ENCODE measurements at places on chromosomes 2 and 18.
A peak's percentile ranks its signal among the peaks of the same experiment; 100 is the strongest.

GRCh38 chr2:234463626-234464290 is 33.1 kb downstream of the ARL4C start:
- peak; percentile 97 for DNase-seq

DNA sequence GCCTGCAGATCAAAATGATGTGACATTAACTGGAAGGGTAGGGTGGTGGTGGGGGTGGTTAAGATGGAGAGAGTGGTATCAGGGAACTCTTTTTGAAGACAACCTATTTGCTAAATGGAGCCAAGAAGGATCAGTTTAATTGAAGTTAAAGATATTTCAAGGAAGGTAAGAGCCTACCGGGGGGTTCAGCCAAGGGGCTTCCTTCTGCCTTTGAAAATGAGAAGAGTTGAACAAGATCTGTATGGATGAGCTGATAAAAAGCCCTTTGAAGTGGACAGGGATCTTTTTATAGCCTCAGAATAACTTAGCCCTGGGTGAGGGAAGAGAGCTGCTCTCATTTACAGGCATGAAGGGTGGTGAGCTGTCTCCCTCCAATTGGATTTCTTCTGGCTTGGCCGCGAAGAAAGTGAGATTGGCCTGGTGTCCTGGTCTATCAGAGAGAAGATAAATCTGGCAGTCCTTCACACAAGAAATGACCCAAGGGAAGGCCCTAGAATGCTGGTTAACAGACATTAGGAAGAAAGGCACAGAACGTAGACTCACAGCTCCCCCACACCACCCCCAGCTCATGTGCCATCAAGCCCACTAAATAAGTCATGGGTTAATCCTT is 439.8 kb downstream of the TNS1 start:
- DNase-seq, result no peak

DNA sequence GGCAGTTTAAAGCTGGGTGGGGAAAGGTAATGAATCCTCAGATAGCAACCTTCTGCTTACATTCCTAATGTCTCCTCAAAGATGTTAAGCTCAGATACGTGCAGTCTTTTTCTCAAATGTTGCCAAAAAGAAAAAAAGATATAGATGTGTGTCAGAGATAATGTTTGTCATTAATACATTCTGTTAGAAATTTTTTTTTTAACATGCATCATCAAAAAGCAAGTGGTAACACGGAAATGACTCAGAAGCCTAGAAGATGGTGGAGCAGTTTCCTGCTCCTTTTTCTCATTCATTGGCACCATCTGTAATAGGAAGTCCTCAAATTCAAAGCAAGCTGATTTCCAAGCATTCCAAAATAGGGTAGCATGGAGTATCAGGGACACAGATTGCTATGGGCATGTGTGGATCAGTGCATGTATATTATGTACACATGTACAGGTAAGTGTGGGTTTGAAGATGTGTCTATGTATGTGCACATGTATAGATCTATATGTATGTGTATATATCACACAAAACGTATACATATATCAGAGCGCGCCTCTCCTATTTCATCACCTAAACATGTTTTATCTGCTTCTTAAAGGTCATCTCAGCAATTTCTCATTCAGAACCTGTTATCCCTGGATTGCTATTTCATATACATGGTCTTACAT is 79.9 kb upstream of the ITGB6 start:
- no peak for DNase-seq

DNA sequence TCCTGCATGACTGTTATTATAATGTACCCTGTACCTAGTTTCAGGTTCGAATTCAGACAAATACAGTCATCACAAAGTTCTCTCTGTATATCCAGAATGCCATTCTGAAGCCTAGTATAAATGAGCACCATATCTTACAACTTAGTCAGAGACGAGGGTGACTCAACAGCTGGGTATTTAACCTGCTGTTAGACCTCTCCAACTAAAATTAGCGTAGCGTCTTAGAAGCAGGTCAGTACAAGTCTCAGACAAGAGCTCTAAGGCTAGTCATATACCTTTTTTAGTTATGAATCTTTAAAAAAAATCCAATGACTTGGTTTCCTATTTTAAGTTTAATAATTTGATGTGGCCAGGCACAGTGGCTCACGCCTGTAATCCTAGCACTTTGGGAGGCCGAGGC is 74.1 kb downstream of the CABYR start:
- DNase-seq, result peak; percentile 2

- DNase-seq, result peak; percentile 92
These were observed 55.2 kb upstream of the COBLL1 start for GRCh38 chr2:164896634-164897355.

DNA sequence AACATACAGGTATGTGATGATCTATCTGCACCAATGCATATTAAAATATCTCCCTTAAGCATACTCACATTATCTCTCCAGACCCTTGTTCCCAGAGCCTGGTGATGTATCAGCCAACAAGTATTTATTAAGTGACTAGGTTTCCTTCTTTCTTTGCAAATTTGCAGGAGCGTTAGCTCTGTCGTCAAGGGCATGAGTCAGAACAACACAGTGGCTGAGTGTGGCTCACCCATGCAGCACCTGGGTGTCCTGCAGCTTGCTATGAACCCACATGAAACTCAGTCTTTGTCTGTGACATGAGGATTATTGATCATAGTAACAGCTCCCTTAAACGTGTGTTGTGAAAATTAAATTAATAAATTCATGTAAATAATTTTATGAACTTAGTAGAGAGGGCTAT is 96.6 kb downstream of the PIEZO2 start:
- DNase-seq, result peak; percentile 84

DNA sequence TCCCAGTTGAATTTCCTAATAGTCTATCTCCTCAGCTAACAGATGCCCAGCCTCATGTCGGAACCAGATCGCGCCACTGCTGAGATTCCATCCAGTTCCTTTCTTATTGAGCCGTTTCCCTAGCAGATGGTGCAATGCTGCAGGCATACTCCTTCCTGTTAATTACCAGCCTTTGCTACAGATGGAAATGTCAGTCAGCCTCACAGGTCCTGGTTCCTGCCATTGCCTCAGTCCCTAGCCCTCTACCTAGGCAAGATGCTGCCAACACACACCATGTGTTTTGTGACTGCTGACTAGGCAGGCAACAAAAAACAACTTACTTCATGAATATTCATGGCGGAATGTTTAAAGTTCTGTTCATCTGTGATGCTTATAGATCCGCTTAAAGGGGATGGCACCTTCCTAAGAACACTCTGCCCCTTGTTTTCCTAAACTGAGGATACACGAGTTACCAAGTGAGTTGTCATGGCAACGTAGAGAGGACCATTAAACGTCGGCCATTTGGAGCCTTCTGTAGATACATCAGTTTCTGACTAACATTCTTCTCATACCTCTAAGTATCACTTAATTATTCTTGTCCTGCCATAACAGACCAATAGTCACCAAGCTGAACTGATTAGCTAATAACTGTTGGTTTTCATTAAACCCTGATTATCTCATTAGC is 749.5 kb downstream of the RNF144A start:
- no peak for DNase-seq

DNA sequence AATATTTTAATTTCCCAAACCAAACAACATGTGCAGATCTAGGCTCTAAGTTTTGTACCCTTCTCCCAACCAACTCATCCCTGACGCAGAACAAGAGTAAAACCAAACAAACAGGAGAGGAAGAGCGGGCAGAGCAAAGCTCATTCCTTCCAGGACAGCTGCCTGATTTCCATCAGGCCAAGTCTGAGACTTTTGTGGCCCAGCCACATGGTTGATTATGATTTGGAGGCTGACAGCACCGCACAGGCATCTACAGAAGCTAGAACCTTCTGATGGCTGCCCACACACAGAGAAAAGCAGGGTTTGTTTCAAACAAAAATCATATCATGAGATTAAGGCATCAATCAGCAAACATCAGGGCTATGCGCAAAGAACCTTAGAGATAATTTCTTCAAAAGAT is 262.6 kb downstream of the TNS1 start:
- no peak for DNase-seq

GRCh38 chr2:172783165-172783898 is 47.7 kb downstream of the RAPGEF4 start:
- DNase-seq, result no peak

DNA sequence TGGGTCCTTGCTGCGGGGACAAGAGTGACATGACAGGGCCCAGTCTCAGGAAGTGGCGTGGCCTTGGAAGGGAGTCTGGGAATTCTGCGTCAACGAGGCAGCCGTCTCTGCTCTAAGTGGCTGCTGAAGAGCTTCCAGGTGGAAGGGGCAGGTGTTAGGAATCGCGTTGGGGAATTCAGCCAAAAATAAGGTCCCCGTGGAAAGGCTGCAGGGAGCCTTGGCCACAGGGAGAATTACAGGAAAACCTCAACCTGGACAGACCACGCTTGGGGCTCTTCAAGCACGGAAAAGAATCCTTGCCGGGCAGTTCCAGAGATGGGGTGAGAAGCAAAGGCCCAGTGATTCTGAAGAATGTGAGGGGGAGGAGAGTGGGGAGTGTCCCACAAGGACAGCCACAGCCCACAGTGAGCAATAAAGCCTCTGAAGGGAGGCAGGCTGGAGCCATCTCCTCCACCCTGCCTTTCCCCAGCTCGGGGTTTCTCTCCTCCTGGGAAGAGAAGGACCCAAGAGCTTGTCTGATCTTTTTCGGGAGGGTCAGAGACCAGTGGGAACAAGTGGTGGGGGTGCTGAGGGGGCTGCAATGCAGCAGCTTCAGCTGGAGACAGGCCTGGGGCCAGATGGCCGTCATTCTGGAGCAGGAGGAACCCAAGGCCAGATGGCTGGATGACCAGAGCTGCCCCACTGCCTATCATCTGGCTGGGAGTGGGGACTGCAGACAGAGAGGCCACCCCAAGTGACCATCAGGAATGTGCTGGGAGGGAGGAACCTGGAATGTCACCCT is 106.4 kb upstream of the SMAD2 start:
- DNase-seq, result peak; percentile 80

- peak; percentile 80 for DNase-seq
These were observed 271.3 kb downstream of the LRATD1 start for GRCh38 chr2:14903709-14904374.

DNA sequence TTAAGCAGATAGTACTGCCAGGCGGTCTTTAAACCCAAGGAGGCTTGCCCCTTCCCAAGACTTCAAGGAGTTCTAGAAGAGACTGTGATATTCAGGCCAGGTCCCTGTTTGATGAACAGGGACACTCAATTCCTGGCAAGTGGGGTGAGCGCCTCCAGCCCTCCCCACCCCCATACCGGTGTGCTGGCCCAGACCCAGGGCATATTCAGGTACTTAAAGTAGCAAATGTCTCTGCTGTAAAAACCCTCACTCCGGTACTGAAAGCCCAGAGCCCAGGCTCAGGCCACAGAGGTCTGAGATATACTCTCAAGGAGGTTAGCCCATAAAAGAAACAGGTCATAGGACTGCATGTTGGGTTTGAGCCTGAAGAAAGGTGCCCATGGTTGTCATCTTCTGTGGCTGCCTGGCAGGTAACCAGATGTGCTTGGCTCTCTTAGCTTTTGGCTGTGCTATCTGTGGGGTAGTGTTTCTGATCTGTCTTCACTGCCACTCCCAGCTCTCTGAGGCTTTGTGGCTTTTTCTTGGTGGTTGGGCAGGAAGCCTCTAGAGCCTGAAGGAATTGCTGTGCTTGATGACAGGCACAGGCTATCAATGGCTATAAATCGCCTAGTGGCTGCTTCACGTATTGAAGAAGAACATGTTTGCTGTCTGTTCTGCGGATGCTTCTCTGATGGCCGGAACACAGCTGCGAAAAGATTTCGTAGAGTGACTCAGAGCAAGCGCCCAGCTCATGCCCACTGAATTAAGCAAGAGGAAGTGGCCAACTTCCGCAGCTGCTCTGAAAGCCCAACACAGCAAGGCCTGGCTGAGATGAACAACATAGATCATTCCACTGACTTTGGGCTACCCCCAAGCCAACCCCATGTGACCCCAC is 63.3 kb upstream of the ALPP start:
- DNase-seq, result no peak

DNA sequence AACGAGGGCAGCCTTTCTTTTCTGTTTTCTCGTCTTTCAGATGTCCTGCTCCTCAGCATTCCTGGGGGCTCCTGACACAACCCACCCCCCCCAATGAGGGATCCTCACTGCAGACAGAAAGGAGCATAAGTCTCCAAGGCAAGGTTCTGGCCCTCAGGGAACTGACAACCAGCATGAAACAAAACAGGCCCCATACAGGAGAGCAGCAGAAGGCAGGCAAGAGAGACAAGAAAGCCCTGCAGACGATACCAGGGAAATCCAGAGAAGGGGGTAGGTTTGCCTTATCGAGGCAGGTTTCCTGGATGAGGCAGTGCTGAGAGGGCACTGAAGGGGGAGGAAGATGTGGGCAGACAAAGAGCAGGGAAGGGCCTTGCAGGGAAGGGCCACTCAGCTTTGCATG is 103.9 kb upstream of the EPAS1 start:
- no peak for DNase-seq

DNA sequence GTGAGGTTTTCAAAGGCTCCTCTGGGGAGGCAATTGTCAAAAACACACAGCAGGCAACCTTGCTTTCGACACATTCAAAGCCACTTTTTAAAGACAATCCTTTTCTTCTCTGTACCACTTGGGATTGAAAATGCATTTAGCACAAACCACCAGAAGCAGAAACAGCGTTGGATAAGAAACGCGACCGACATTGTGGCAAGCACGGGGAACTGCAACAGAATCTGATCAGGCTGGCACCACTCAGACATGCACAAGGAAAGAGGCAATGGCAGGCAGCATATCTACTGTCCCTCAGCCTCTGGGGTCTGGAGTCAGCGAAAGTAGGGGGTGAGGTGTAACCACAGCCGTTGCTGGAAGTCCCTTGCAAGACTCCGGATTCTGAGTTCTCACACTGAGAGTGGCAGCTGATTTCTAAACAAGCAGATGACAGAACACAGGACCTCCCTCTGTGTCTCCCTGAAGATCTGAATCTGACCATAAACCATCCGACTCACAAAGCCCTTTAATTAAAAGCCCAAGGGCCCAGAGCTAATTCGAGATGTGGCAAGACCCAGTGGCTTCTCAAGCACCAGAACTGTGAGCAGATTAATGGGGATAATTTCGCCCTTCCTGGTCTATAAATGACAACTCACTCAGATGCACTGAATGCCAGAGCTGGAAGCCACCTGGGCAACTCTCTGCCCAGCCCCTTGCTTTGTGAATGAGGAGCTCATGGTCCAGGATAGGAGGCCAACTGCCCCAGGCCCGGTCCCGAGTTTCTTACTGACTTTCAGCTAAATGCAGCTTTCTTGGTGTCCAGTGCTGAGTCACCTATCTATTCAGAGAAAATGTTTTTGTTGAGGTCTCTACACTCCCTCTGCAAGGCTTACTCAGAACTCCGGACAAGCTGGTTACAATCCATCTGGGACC is 29.6 kb downstream of the CYRIA start:
- no peak for DNase-seq

GRCh38 chr2:180184506-180184905 is 177.4 kb upstream of the CWC22 start:
- no peak for DNase-seq

DNA sequence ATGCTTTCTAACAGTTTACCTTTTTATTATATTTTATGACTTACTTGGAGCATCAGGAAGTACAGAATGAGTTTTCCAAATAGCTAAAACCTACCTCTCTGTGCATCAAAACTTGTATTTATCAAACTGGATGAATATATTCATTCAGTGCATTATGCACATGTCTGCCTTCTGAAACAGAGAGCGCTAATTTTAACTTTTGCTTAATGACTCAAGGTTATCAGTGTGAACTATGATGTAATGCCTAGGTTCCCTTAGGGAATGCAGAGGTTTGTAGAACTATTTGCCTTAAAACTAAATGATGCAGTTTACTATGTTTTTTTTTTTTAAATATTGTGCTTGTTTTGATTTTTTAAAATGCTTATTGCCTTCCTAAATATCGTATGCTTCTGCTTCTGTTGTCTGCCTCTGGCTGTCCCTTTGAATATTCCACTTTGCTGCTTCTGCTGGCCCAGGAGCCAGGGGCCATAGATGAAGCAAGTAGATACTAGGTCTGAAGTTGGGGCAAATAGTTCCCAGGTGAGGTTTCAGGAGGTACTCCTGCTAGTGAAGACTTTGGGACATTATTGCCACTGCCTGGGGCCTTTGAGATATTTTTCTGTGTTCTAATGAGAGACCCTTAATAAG is 16.5 kb downstream of the TMEM178A start:
- DNase-seq, result no peak

Measured in DMS53 (cell line).